CD4-positive, alpha-beta T cell treated with Interleukin-15 for 1 hour (primary cell): ENCODE measurements at places on chromosomes 13 and 19.

- DNase-seq: no peak
These were observed 541.0 kb downstream of the PCDH9 start for GRCh38 chr13:66689037-66689619.

GRCh38 chr19:48398375-48399235 lies 5.1 kb downstream of the GRIN2D start:
- peak; percentile 88 for DNase-seq

DNA sequence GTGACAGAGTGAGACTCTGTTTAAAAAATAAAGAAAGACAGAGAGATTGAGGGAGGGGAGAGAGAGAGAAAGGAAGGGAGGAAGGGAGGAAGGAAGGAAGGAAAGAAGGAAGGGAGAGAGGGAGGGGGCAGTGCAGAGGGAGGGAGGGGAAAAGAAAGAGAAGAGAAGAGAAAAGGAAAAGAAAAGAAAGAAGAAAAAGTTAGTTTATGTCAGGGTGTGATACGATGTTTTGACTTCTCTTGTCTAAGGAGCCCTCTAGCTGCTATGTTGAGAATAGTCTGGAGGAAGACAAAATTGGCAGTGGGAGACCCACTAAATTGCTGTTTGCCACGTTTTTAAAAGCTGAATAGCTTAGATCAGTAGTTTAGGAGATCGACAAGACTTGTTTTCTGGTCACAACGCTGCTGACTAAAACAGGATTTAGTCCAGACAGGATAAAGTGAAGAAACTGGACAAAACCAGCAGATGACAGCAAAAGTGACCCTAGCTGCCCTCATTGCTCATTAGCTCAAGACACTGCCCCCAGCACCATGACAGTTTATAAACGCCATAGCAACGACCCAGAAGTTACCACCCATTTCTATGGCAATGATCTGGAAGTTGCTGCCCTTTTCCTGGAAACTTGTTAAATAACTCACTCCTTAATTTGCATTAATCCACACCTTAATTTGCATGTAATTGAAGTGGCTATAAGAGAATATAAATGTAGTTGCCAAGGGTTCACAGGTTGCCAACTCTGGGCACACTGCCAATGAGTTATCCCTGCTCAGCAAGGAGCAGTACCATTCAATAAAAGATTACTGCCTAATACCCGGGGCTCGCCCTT lies 11.1 kb downstream of the TEX101 start:
- DNase-seq: no peak

DNA sequence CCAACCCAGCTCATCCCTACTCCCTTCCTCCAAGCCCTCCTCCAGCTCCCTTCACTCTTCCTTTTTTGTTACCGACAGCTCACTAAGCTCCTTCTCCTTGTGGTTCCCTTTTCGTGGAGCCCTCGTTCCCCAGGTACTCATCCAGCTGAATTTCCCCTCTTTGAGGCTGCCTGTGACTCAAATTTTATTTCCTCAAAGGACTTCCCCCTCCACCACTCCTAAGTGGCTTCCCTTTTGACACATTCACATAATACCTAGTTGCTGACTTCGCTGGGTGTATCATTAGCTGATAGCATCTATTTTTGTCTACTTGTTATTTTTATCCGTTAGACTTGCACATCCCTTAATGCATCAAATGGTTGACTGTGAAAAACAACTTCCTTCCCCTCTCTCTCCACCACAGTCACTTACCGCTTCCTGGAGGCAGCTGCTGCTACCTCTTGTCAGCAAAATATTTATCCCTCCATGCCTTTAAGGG lies 14.5 kb downstream of the FFAR2 start:
- peak; percentile 71 for DNase-seq

DNA sequence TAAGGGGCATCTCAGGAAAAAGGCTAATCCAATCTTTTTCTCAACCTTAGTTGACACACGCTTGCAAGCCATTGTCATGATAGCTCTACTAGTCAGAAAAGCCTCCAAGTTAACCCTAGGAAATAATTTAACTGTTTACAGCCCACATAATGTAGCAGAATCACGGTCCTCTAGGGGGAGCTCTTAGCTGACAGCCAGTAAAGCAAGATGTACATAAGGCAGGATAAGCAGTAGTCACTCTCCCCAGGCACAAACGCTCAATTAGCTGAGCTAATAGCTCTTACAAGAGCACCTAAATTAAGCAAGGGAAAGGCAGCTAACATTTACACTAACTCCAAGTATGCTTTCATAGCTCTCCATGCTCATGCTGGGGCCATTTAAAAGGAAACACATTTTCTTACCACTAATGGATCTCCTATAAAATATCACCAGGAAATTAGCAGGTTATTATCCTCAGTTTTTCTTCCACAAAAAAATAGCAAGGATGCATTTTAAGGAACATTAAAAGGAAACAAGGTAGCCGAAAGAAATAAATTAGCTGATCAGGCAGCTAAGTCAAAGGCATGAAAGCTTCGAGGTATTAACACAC lies 33.7 kb upstream of the ZSCAN5A start:
- DNase-seq: no peak
